ENCODE measurements at places on chromosomes 7 and 10.

DNA sequence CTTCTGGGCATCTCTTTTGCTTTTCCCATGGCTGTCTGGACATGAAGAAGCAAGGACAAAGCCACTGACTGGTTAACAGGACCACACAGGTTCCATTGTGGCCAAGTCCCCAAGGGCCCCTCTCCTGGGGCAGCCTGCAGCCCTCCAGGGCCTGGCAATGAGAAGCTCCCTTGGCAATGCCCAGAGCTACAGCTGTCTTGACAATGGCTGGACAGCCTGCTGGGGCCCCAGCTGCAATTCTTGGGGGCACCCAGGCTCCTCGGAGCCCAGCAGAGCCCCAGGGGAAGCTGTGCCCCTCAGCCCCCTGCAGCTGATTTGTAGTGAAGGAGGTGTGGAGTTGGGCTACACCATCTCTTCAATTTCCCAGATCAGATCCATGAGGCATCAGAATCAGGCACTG lies 384.9 kb upstream of the PODXL start:
- no peak for DNase-seq

DNA sequence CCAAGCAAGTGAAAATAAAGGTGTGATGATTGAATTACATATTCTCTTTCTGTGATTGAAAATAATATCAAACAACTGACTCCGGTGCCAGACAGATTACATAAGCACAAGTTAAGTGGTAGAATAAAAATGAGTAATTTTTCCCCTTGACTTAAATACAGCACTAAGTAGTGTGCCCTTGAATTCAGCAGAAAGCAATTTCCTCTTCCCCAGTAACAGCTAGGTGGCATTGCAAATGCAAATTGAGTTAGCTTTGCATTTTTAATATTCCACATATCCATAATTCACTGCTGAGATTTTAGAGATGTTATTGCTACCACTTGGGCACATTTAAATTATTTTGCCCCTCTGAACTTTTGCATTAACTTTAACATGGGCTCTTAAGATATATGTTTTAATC lies 89.8 kb upstream of the NPVF start:
- no peak for DNase-seq

GRCh38 chr7:149226840-149227494 lies 12.5 kb upstream of the ZNF212 start:
- no peak for DNase-seq

GRCh38 chr10:131018886-131019500 lies 292.5 kb downstream of the TCERG1L start:
- DNase-seq: no peak

GRCh38 chr7:25804154-25804553 lies 347.8 kb upstream of the NFE2L3 start:
- no peak for DNase-seq

DNA sequence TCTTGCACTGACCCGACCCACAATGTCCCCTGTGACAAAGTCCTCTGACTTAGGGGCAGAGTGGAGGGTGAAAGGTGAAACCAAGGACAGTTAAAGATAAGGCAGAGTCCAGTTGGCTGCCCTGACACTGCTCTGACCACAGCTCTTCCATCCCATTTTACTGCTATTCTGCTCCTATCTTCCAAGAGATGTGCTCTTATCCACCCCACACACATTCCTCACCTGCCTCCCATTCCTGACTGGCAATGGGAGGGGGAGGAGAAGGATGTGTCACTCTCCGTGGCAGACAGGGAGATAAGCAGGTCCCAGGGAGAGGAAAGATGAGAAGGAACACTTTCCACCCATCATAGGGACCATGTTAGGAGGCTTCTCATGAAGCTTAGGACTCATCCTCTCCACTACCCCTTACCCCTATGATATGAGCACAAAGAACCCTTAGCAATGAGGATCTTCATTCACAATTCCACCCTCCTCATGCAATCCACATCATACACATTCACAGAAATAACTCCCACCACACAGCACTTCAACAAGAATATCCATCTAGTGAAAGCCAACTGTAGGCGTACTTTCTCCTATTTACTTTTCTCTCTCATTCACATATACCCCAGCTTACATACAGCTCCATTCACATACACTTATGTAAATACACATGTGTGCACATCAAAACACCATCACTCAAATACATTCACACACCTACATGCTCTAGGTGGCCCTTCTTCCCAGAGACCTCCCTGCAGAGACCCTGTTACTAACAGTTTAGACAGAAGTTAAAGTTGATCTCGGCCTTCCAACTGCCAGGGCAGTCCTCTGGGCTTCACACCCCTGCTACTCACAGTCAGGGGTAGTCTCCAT lies 6.6 kb downstream of the SYNPO2L start:
- DNase-seq: no peak

DNA sequence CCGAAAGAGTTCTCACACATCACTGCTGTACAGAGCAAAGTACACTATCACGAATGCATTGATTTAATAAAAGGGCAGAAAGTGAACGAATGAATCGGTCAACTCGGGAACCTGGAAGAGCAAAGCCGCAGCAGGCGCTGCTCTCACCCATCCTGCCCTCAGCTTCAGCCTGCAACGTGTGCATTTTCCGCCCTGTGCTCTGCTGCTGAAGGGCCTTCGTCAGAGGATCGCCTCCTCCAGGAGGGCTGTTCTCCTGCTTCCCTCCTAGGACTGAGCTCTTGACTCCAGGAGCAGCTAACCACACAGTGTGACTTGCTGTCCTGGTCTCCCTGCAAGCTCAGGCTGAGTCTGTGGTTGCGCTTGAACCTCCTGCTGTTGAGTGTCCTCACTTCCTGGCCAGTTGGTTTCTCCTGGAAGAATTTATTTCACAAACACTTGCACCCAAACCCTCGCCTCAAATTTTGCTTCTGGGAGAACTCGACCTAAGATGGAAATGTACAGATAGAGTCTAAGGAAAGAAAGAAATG lies 473.0 kb upstream of the KLF6 start:
- DNase-seq: no peak

GRCh38 chr10:45673074-45673648 lies 589 bp upstream of the ZFAND4 start:
- no peak for DNase-seq

DNA sequence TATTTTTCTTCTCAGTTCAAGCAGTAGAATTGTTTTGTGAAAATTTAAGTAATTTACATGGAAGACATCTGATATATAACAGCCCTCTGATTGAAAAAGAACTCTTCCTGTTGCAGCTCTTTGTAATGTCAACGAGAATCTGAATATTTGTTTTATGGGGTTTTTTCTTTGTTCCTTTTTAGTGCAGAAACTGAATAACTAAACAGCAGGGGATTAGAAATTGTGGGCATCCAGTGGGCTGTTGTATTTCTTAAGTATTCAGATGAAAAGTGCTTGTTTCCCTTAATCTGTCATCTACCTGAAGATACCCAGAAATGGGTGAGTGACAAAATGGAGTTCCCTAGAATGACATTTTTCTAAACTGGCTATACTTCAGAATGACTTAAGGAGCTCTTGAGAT lies 7.4 kb downstream of the ARL4A start:
- no peak for DNase-seq

- no peak for DNase-seq
Observed at GRCh38 chr10:97849103-97849686, 448 bp upstream of the GOLGA7B start.

DNA sequence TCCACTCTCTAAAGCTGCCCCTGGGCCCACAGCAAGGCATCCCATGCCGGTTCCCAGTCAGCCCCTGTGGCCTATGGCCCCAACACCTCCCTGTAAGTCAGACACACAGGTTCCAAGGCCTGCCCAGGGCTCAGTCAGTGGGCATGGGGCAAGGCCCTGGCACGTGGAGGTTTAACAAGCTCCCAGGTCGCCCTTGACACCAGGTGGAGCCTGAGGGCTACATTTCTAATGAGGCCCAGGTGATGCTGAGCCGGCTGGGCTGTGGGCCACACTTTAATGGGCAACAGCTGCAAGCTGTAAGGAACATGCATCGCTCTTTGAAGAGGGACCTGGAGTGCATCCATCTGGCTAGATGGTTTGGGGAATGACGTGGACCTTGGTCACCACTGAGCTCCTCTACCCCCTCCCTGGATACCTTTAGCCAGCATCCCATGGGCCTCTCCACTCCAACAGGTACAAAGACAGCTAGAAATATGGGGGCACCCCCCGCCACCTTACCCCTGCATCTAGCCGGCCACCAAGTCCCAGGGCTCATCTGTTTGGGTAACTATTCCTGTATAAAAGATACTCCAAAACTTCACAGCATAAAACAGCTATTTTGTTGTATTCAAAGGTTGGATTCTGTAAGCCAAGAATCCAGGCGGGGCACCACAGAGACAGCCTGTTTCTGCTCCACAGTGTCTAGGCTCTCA lies 122.5 kb downstream of the OAT start:
- DNase-seq: no peak

GRCh38 chr10:18087355-18087754 lies 52.9 kb upstream of the CACNB2 start:
- no peak for DNase-seq

DNA sequence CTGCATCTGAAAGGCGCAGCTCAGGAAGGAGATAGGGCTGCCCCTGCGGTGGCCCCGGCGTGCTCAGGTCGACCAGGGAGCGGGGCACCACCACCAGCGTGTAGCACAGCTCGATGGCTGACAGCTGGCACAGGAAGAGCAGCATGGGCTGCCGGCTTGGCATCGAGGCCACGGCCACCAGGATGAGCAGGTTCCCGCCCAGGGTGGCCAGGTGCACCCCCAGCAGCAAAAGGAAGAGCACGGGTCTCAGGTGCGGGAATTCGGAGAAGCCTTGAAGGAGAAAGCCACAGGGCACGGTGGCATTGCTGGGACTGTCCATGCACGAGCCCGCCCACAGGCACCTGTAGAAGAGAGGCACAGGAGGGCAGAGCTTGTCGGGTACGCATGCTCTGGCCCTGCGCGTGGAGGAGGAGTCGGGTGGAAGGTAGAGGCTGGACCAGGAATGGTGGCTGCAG lies 33.9 kb downstream of the TAS2R41 start:
- DNase-seq: no peak

GRCh38 chr10:13049774-13050420 lies 48.4 kb upstream of the CCDC3 start:
- DNase-seq: no peak

DNA sequence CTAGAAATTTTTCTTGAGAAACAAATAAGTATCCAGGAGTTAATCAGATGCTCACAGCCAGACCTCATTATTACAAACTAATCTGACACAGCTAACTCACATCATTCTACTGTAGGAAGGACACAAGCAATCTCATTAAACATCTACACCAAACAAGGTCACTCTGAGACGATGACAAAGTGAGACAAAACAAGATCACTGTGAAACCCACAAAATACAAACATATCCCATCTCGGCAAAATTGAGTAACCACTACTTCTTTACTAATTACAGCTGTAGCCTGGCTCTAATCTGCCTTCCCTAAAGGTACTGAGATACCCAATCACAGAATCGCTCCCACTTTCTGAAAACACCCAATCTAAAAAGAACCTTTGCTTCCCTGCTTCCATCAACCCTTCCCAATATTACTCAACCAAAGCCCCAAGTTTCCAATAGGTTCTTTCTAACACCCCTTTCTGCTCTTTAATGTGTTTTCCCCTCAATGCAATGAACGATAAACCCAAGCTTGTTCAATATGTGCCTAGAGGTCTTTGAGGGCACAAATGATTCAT lies 26.9 kb downstream of the CCDC6 start:
- DNase-seq: no peak

GRCh38 chr7:34357068-34357467 lies 300.9 kb upstream of the NPSR1 start:
- DNase-seq: no peak

DNA sequence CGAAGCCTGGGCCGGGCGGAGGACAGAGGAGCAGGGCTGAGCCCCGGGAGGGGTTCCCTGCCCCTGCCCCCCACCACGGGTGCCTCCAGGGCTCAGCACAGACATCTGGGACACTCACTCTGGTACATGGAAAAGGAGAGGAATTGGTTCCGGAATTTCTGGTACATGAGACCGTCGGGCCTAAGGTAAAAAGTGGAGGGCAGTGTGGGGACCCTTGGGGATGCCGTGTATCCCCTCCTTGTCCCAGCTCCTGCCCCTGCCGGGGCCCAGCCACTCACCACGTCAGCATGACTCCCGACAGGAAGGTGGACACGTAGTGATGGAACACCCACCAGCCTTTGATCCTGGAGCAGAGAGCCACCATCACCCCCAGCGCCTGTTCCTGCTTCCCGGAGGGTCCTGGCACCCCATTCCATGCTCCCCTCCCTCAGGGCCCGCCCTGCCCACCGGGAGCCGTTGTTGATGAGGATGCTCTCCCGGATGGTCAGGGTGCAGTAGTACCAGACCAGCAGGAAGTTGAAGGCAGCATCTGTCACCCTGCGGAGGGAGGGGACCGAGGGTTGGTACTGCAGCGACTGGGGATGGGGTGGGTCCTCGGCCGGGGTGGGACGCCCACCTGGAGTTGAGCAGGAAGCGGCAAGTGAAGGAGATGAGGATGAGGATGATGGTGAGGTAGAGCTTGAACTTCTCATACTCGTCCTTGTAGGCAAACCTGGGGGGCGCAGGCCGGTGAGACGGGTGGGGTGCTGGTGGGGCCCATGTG lies 6.4 kb downstream of the TMEM120A start:
- DNase-seq: no peak

- DNase-seq: no peak
Observed at GRCh38 chr10:110507346-110507745, 9.6 kb downstream of the DUSP5 start.

DNA sequence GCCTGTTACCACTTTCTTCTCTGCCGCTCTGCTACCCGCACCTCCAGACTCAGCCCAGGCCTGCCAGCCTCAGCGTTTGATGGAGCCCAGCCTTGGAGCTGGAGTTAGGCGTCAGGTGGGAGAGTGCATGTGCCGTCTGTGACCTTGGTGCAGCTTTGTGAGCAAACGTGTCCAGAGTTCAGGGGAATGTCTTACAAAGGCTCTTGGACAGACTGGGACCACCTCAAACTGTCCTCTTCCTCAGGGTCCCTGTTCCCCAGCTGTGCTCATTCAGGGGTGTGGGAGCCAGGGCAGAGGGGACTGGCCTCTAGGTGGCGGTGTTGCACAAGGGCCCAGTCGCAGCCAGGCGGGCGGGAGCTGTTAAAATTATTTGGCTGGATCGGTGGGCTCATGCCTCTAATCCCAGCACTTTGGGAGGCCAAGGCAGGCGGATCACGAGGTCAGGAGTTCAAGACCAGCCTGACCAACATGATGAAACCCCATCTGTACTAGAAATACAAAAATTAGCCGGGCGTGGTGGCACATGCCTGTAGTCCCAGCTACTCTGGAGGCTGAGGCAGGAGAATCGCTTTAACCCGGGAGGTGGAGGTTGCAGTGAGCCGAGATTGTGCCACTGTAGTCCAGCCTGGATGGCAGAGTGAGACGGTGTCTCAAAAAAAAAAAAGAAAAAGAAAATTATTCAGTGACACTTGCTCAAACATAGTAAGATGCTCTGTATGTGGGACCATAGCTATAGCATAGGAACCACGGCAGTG lies 89.2 kb downstream of the ADCY1 start:
- DNase-seq: no peak

- DNase-seq: no peak
Observed at GRCh38 chr7:155753446-155753965, 58.8 kb downstream of the SHH start.

GRCh38 chr10:110527731-110528171 lies 30.0 kb downstream of the DUSP5 start:
- no peak for DNase-seq

GRCh38 chr7:116828281-116828680 lies 34.1 kb upstream of the CAPZA2 start:
- no peak for DNase-seq

All from cortex of kidney (tissue), 1 donor.